ENCODE measurements at places on chromosomes 13 and 19.

GRCh38 chr13:46736541-46737310, 60.2 kb downstream of the ESD start:
- no peak for DNase-seq

DNA sequence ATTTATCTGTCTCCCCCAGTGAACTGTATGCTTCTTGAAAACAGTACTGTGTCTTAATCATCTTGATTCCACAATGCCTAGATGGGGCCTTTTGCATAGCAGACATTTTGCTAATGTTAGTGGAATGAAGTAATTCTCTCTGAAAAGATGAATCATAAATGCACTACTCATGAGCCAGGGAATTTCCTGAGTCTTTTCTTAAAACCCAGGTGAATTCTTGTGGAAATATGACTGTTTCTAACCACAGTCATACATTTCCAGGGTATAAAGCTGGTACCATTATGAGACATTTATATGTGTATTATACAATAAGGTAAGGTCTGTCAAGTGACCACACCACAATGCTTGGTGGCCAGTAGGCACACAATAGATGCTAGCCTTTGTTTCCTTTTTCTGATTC, 5.5 kb upstream of the KCTD4 start:
- DNase-seq = no peak

DNA sequence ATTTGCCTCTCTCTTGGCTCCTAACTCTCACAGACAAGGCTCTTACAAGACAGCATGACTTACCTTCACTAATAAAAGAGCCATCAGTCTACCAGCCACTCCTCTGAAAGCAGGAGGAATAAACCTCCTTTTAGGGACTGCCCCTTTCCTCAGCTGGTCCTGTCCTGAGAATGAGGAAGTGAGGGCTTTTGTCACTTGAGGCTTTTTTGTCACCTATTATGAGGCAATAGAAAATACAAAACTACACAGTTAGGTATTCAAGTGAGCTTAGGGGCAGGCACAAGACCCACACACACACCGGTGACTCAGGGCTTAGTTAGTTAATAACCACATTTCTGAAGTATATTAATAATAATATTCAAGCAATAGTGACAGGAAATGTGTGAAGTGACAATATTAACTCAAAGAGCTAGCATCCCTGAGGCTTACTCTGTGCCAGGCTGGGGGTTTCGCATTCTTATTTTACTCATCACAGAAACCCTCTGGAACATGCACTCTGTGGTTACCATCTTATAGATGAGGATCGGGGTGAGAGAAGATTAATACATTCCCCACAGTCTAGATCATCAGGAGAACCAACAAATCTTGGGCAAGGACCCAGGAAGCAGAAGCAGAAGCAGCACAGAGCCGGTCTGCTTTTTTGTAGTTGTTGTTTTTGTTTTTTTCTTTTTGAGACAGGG, 379.9 kb downstream of the LIG4 start:
- no peak for DNase-seq

GRCh38 chr13:95509521-95510310, 42.8 kb upstream of the CLDN10 start:
- no peak for DNase-seq

DNA sequence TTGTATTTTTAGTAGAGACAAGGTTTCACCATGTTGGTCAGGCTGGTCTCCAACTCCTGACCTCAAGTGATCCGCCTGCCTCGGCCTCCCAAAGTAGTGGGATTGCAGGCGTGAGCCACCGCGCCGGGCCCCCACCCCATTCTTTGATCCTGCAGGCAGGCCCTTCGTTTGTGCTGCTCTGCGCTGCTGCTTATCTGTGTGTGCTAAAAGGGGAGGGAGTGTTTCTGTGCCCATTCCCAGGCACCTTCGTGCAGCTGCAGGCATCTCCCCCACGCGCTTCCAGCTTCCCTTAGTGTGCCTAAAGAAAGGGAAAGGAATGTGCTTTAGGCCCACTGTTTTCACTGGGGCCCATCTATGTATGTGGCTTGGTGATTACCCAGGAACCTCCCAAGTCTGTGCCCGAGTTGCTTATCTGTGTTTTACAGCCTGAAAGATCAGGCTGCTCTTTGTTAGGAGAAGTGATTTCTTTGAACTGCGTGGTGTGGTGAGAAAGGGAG, 27.2 kb downstream of the EPN1 start:
- DNase-seq = no peak

DNA sequence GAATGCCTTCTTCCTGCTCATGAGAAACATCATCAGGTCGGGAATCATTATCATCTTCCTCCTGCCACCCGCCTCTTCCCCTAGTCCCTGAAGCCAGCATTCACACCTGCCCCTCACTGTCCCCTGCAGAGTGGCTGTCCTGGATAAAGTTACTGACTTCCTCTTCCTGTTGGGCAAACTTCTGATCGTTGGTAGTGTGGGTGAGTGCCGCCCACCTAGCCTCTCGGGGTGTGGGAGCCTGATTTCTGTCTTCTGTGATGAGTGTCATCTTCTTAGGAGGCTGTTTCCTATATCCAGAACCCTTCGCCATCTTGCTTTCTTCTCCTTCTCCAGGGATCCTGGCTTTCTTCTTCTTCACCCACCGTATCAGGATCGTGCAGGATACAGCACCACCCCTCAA, 12.5 kb downstream of the SLC44A2 start:
- no peak for DNase-seq

DNA sequence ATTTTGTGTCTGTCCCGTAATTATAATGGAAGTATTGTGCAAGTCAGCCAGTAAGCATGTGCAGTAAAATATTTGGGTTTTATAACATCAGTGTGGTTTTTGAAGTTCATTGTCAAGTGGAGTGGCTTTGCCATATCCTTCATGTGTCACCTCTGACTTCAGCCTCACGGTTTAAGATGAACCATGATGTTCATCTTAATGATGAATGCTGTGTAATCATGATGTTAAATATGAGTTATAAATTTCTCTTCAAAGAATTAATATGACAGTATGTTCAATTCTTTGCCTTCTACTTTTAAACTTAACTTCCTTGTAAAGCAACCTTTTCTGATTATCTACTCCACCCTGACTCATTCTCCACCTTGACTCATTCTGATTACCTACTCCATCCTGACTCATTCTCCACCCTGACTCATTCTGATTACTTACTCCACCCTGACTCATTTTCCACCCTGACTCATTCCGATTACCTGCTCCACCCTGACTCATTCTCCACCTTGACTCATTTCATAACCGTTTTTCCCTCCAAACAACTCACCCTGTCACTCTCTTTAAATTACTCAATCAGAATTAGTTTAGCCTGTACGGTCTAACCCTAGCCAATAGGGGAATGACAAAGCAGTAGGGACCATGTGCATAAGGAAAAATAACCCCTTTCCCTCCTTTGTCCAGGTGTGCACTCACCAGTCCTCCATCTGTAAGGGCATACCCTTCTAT, 50.3 kb upstream of the ANKRD10 start:
- DNase-seq = no peak

DNA sequence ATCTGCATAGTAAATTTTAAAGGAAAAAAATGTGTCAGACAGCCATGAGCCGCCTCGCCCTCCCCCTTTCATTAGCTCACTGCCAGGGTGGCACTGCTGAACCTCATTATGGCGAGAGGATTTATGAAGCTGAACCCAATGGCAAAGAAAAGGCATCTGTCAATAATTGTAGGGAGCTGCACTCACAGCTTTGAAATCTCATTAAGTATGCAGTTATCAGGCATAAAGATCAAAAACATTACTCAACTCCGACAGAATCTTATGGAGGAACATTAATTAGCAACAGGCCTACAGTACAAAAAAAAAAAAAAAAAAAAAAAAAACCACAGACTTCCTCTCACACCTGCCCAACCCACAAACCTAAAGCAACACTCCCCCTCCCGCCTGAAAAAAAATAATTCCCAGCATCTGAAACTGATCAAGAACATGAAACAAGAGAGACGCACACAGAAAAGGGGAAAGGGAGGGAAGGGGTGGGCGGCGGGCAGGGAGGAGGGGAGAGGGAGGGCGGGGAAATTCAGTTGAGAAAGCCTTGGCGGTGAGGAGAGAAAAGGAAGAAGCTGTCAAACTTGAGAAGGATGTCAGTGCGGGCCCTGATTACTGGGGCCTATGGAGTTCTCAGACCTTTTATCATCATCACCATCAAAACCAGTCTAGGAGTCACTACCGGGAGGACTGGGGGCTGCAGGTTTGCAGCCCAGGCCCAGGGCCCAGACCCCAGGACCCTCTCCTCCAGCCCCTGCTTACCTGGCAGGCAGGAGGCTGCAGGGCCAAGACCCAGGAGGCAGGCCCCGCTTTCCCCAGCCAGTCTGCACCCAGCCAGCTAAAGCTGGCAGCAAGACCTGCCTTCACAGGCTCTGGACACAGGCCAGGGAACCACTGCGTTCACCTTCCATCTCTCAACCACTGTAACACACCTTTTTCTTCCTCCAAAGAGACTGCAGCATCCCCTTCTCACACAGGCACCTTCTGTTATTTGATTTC, 8.9 kb downstream of the TSHZ3 start:
- no peak for DNase-seq

DNA sequence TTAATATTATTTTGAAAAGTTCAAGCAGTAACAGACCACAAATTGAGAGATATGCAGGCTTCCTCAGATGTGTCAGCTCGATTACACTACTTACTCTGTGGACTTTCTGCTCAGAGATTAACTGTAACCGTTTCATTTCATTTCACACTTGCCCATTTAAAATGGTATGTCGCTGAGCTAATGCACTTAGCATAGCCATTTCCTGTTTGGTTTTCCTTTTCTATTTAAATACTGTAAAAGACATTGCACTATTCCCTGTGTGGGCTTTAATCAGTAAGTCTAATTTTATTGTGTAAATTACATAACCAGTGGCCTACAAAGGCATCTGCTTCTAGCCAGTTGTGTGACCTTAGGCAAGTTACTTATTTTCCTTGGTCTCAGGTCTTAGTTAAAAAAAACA, 237.6 kb downstream of the LACC1 start:
- DNase-seq = no peak

GRCh38 chr19:13817615-13818371, 22.6 kb downstream of the ZSWIM4 start:
- no peak for DNase-seq

DNA sequence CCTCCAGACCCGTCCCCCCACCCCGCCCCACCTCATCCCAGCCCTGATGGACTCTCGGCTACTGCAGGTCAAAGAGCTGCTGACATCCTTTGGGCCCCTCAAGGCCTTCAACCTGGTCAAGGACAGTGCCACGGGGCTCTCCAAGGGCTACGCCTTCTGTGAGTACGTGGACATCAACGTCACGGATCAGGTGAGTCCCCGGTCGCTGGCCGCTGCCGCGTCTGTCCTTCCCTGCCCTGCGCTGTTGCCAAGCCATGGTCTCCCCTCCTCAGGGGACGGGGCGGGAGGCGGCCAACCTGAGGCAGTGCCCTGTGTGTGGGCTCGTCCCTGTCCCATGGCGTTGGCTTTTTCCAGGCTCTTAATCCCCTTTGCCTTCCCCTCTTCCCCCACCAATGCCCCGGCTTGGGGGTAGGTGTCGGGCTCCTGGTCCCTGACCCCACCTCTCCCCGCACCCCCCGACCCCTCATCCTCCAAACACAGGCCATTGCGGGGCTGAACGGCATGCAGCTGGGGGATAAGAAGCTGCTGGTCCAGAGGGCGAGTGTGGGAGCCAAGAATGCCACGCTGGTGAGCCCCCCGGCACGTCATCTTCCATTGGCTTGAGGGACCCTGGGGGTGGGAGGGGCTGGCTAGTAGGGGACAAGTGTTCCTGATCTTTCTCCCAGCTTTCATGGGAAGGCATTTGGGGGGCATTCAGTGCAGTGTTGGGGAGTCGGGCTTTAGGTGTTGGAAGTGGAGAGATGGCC, 6.2 kb upstream of the EPN1 start:
- DNase-seq = no peak

DNA sequence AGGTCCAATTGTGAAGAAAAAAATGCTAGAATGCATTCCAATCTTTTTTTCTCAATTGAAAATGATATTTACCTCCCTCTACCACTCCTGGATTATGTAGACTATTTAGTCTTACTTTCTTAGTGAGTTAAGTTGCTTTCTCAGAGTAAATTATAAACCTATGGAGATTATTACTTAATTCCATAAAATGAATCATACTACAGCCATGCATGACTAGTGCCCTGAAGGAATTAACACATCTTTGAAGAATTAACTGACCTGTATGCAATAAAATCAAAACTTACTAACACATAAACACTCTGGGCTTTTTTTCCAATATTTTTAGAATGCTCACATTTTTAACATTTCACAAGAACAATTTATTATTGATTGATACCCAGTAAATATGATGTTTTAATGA, 379.4 kb upstream of the DACH1 start:
- no peak for DNase-seq

GRCh38 chr13:46383383-46383782, 3.7 kb downstream of the RUBCNL start:
- no peak for DNase-seq

GRCh38 chr19:42197375-42197817, 20.1 kb downstream of the DEDD2 start:
- DNase-seq = no peak

GRCh38 chr13:53494406-53494805, 465.8 kb downstream of the OLFM4 start:
- no peak for DNase-seq

DNA sequence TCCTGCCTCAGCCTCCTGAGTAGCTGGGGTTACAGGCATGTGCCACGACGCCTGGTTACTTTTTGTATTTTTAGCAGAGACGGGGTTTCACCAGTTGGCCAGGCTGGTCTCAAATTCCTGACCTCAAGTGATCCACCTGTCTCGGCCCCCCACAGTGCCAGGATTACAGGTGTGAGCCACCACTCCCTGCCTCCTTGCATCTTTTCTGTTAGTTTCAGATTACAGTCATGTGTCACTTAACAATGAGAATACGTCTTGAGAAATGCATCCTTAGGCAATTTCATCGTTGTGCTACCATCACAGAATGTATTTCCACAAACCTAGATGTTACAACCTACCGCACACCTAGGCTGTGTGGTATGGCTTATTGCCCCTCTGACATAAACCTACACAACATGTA, 180.4 kb downstream of the TM9SF2 start:
- no peak for DNase-seq

GRCh38 chr19:35715355-35715809, 2.4 kb upstream of the KMT2B start:
- no peak for DNase-seq

DNA sequence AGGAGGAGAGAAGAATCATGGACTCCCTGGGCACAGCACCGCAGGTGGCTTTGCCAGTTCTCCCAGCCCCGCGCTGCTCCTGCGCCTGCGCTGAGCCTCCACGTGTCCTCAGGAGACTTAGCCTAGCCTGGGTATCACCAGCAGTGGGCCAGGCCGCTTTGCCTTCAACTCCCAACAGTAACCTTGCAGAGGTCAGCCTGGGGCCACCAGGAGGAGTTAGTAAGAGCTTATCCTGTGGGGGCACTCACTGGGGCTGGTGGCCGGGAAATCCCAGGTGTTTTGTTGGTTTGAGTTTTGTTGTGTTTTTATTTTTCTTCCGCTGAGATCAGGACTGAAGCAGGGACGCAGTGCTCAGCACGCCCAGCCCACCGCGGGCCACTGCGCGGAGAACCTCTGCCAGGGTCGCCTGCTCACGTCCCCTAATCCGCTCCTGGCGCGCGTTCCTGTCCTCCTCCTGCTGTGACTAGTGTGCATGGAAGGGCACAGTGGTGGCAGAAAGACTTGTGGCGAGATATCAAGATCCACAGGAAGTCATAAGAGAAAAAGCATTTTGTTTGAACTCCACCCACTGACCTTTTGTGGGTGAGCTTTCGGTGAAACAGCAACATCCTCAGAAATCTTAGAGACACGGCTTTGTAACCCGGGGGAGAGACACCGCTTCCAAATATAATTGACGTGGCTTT, 207.4 kb upstream of the RFC3 start:
- DNase-seq = peak; percentile 18

GRCh38 chr13:97225533-97225932, 3.4 kb downstream of the MBNL2 start:
- DNase-seq = no peak

- DNase-seq = no peak
Observed at GRCh38 chr13:112828756-112829155, 138.9 kb downstream of the ATP11A start.

All from activated CD8-positive, alpha-beta memory T cell treated with anti-CD3 and anti-CD28 coated beads for 48 hours (primary cell).